ENCODE measurements at places on chromosomes 4 and X.

DNA sequence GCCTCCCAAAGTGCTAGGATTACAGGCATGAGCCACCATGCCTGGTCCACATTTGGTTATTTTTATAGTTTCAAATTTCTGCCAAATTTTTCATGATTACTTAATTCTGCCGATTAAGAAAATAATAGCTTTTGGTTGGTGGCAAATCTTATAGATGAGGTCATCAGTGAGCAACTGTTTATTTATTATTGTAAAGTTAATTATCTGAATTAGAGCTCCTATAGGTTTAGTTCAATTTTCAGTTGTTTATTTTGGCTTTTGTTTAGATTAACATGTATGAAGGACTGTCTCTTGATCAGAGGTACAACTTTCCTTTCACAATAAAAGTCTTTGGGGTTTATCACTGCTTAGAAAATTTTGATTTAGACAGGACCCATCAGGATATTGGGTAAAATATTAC lies 262.2 kb downstream of the SLC7A11 start:
- DNase-seq: no peak

DNA sequence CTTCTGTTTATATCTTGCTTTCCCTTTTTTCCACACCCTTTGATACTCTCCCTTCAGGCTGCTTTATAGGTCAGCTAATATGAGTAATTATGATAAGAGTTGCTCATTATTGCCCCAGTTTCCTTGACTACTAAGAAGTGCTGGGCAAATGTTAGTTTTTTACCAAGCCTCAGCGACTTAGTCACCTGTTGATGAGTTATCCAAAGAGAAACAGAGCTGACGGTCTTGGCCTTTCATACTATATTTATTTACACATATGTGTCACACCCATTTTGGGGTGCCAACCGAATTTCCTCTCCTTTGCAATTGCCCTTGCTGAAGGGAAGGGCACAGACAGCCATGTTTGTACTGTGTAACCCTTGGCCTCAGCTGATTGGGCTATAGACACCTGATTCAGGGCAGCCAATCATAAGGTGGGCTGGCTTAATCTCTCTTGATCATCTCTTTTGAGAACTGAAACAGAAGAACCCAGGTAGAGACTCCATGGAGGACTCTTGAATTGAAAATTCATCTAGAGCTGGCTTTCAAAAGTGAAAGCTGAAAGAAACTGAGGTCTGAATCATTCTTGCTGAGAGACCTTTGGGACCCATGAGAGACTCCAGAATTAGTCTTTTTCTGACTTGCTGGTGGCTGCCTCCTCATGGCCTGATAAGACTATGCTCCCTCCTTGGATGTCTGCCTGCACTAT lies 111.7 kb upstream of the RPS6KA3 start:
- DNase-seq: no peak

DNA sequence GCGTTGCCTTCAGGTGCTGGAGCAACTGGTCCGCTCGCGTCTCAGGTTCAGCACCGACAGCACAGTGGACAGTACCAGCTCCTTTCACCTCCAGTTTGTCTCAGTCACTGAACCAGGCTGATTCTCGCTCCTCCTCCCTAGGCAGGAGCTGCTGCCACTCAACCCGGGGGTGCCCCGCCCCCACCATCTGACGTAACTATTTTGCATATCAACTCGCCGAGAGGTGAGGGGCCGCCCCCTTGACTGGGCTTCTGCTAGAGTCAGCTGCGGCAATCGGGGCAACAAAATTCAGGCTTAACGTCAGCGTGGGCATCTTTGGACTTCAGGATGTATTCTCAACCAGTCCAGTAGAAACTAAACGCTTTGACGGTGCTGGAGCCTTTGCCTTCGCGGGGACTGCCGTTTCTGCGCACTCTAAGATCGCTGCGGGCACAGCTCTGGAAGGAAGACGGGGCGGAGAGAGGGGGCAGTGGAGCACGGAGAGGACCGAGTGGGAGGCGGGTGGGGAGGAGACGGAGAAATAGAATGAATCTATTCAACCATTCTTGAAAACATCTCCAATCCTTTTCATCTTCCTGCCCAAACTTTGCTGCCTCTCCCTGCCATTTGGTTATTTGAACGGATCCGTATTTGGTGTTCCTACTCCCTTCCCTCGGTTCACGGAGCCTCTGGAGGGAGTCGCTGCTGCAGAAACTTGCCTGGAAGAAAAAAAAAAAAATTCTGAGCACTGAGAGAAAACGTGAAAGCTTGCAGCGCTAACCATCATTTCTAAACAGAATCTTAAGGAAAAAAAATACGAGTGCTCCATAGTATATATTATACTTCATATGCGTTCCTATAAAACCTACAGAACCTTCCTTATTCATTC lies at the start of gene FSTL5:
Gene FSTL5 (minus strand): TSS at position 109 of the 868 bp plus-strand sequence. CDS start 52,604 bp downstream, outside the sequence.
- no peak for DNase-seq

DNA sequence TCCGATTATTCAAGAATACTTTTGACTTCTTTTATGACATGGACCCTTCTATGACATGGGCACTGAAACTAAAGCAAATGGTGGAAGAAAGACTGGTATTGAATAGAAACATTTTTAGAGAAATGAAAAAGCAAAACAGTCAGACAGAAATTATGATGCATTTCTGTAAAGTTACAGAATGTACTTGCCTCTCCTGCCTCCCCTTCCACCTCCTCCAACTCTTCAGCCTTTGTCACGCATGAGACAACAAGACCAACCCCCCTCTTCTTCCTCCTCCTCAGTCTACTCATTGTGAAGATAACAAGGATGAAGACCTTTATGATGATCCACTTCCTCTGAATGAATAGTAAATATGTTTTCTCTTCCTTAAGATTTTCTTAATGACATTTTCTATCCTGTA lies 46.3 kb upstream of the HUWE1 start:
- no peak for DNase-seq

- DNase-seq: no peak
These were observed 101.9 kb downstream of the PCDH7 start for GRCh38 chr4:30821859-30822612.

DNA sequence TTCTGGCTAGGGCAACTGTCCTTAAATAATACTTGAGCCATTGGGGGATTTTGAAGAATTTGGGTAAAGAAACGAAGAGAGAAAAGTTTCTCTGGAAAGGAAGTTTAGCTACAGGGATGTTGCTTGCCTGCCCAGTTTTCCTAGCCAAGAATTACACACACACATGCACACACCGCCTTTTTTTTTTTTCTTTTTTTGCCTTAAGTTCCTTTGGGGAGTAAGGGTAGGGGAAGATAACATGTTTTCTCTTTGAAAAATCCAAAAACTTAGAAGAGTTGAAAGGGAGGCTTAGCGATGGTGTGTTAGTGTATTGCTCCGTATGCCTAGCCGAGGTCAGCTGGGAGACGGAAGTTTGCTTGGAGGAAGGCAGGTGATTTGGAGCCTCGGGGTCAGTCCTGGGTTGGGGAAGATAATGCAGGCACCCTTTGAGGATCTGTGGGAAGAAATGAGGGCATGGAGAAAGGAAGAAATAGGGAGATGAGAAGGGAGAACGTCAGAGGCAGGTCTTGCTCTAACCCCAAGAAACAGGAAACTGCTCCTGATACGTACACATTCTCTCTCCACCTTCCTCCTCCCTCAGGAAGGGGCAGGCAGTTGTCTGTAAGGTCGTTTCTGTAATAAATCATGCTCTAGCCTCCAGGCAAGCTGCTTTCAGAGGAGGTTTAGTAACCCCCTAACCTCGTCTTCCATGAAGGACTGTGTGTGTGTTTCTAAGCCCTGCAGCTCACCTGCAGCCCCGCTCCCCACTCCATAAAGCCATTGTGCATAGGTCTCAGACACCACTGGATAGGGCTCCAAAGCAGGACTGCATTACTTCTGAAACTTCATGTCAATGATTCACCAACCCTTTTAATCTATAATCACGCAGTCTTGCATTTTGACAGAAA lies 10.5 kb downstream of the KLF3 start:
- DNase-seq: no peak

- no peak for DNase-seq
These were observed 253.0 kb downstream of the PTTG2 start for GRCh38 chr4:38213083-38213805.

Data from activated T-helper 1 cell treated with anti-CD3 and anti-CD28 coated beads, Interleukin-2, amount 50 U/mL, for 16 hours (primary cell).